ENCODE measurements at places on chromosomes 11 and 22.

GRCh38 chr11:2380396-2380795 is 3.3 kb downstream of the CD81 start:
- no peak for DNase-seq

- DNase-seq: no peak
These were observed 196.7 kb upstream of the TBCEL start for GRCh38 chr11:120827198-120827597.

DNA sequence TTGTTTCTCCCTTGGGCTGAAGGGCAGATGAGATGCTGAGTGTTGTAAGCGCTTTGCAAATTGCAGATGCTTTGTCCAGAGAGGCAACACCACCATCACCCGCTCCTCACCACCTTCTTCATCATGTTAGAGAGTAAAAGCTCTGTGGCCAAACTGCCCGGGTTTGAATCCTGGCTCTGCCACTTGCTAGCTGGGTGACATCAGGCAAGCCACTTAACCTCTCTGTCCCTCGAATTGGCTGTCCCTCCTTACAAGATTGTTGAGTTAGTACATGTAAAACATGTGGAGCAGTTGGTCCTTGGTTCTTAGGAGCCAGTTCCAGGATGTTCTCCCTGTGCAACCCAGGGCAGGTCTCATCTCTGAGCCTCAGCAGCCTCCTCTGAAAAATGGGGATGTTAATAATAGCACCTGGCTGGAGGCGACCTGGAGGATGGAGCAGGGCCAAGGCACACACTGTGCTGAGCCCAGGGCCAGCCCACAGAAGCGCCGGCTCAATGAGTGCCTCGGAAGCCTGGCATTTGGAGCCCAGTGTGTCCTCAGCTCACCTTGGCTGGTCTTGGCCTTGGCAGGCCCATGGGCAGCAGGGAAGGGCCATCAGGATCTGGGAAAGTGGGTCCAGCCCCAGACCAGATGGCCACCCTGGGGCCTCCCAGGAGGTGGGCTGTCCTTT is 10.5 kb downstream of the C11orf86 start:
- DNase-seq: no peak

DNA sequence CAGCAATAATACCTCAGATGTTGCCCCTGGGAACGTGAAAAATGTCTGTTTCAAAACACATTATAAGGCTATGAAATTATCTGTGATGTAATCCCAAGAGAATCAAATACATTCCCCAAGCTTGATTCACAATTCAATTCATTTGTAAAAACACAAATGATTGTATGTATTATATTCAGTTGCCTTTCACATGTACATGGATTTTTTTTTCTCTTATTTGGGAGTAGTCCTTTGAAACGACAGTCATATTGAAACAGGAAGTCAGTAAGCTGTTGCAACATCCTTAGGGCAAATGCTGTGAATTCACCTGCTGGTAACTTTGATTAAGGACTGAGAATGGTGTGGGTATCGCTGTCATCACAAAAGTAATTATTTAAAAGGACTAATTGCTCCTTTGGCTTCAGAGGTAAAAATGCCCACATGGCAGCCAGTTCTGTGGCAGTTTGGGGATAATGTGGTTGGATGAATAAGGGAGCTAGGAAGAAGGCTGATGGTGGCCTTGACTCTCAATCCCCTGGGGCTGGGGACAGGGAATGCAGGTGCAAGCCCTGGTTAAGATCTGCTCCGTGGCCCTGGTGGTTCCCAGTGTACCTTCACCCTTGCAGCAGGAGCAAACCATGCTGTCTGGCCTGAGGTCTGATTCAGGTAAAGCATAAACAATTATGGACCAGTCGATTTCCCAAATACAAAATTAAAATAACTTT is 13.2 kb downstream of the EHF start:
- peak; percentile 58 for DNase-seq

- no peak for DNase-seq
These were observed 275.5 kb upstream of the B3GAT1 start for GRCh38 chr11:134687548-134687947.

GRCh38 chr11:133041181-133041580 is 491.1 kb downstream of the OPCML start:
- no peak for DNase-seq

DNA sequence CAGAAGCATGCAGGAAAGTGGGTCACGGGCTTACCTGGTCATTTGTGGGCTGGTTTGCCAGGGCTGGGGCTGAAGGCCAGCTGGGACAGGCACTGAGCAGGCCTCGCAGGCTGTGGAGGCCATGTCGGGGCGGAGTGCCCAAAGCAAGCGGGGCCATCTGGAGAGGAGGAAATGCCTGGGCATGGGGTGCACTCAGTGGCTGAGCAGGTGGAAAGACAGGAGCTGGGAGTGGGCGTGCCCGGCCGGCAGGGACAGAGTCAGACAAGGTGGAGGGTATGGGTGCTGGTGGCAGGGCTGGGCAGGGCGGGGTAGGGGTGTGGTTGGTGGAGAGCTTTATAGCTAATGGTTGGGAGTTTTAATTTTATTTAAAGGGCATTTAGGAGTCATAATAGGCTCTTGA is 27.4 kb downstream of the DAGLA start:
- DNase-seq: no peak

DNA sequence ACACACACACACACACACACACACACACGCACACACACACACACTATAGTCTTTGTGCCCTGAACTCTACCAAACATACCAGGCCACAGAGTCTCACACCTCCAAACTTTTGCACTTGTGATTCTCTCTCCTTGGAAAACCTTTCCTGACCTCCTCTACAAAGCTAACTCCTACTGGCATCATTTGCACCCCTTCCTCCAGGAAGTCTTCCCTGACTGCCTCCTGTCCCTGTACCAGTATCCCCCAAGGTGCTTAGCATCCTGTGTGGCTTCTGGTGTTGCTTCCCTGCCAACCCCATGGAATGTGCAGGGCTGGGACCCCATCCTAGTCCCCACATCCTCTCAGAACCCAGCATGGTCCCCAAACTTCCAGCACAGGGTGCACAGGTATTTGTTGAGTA is 8.9 kb downstream of the TPST2 start:
- no peak for DNase-seq

GRCh38 chr22:20155330-20156041 is 4.6 kb upstream of the CCDC188 start:
- DNase-seq: peak; percentile 19

- DNase-seq: no peak
These were observed 45.5 kb downstream of the NRXN2 start for GRCh38 chr11:64677441-64678023.

DNA sequence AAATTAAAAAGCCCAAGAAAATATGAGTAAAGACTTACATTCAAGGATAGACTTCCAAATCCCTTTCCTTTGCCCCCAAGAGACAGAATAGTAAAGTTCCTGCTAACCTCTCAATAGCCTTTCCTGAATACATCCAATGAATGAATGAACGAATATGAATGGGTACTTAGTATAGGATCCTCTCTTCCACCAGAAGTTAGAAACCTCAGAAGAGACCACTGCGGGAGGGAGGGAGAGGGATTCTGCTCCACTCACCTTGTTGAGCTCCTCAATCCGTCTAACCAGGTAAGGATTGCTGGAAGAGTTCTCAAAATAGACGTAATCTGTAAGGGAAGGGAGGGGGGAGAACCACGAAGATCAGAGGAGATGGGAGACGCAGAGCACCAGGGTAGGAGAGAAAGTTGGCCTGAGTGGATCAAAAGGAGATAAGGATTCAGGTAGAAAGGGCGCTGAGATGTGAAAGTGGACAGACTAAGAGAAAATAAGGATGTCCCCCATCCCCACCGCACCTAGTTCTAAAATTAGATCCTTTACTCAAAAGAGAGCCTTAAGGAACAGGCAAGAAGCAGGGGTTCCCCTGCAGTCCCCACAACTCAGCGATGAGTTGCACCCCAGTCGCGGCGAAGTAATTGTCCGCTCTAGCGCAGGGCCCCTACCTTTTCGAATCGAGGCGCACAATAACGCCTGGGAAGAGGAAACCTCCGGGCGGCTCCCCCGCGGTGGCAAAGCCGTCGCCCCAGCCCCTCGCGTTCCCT is 1.1 kb downstream of the MTA2 start:
- DNase-seq: no peak

DNA sequence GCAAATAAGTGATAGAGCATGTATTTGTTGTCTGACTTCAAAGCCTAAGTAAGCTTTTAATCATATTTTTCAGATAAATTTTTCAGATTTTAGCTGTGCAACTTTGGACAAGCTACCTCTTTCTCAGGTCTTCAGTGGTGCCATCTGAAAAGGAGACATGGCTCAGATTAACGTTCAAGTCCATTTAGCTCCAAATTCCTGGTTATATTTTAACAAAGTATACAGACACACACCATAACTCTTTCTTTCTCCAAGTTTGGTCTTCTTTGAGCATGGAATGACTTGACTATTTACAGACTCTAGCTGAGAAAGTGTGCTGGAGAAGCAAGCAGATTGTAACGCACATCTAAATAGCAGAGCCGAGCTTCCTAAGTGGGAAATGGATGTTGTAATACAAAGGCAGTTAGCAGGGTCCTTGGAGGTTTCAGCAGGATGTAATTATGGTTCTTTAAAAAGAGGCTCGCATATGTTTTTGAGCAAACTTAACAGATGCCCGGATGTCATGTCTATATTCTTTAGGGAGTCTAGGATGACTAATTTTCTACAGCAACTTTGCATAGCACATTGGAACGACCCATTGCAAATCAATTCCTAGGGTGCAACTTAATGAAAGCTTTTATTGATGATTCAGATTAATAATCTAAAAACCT is 128.1 kb upstream of the E2F8 start:
- DNase-seq: peak; percentile 95

DNA sequence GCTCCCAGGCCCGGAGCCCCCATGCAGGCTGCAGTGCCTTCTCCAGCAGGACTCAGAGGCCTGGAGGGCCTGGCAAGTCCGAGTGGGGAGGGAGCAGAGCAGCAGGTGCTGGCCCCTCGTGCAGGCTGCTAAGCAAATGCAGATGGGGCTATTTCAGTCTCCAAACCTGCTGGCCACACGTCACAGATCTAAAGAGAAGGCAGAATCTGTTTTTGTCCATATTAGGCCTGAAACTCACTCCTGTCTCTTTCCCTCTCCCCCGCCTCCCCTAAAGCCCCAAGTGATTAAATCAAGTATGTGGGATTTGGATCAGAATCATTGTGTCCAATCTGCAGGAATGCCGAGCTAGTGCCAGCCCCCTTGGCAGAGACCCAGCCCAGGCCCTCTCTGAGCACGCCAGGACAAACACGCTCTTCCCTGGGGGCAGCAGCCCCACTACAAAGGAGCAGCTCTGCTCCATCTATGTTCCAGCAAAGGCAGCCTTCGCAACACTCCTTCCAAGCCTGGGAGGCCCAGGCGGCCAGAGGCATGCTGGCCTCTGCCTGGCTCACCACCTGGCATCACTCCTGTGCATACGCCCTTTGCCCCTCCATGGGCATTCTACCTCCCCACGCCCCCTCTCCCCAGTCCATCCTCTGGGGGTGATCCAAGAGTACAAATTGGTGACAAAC is 26.5 kb downstream of the RPL27A start:
- peak; percentile 98 for DNase-seq

DNA sequence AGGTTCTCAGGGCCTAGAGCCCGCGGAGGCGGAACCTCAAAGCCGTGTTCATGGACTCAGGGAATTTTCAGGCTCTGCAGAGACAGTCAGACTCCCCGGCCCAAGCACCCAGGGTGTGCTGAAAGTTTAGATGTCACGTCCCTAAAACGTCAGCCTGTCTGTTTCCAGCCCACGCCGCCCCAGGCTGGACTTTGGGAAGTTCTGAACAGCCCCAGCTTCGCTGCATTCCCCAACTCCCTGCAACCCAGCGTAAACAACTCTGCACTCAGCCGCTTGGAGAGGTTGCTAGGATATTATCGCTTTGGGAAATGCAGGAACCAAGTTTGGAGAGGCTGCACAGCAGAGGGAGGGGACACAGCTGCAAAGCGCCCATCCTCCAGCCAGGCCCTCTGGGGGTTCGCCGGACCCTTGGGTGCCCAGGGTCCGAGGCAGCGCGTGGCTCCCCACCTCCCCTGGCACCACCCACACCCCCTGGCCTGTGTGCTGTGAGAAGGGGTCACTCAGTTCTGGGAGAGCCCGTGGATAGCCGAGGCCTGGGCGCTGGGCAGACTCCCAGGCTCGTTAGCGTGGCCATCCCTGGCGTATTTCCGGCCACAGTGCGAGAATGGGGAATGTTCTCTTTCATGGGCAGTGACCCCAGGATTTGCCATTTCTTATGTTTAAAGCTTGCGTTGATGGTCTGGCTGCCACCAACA is 120.5 kb upstream of the FGF3 start:
- no peak for DNase-seq

- DNase-seq: no peak
These were observed 1.6 kb downstream of the PAMR1 start for GRCh38 chr11:35523861-35524260.

- DNase-seq: peak; percentile 14
These were observed 21.1 kb downstream of the EIF3L start for GRCh38 chr22:37870273-37870672.

- no peak for DNase-seq
These were observed 77.2 kb upstream of the CD44 start for GRCh38 chr11:35061516-35062440.

DNA sequence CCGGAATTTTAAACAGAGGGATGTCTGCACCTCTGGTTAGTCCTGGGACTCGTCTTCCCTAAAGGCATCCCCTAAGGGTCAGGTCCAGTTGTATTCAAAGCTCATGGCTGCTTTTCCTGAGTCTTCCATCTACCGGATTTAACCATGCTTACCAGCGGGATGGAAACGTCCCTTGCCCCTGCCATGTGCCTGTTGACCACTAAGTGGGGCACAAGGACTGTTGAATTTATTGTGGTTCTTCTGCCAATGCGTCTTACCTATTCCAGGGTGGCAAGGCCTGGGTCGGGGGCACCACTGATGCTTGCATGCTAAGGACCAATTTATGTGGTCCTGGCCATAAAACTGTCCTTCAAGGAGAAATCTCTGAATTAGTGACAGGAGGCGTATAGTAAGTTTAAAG is 25.6 kb downstream of the ANKRD42 start:
- DNase-seq: no peak

DNA sequence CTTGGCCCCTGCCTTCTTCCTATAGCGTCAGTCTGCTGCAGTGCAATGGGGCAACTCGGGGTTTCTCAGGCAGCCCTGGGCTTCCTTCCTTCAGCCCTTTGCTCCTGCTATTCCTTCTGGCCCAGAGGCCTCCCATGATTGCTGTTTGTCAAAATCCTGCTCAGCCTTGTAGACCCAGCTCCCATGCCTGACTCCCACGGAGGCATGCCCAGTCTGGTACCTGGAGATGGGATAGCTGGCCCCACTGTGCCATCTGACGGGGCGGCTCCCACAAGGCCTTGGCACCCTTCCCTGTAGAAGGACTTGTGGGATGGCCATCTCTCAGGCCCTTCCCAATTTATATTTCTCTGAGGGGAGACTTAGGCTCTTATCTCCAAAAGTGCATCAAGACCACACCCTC is 590 bp upstream of the CD6 start:
- no peak for DNase-seq

- peak; percentile 82 for DNase-seq
These were observed 881.3 kb downstream of the KCNA4 start for GRCh38 chr11:29135504-29135903.
